ENCODE measurements at places on chromosomes 6 and 20.

DNA sequence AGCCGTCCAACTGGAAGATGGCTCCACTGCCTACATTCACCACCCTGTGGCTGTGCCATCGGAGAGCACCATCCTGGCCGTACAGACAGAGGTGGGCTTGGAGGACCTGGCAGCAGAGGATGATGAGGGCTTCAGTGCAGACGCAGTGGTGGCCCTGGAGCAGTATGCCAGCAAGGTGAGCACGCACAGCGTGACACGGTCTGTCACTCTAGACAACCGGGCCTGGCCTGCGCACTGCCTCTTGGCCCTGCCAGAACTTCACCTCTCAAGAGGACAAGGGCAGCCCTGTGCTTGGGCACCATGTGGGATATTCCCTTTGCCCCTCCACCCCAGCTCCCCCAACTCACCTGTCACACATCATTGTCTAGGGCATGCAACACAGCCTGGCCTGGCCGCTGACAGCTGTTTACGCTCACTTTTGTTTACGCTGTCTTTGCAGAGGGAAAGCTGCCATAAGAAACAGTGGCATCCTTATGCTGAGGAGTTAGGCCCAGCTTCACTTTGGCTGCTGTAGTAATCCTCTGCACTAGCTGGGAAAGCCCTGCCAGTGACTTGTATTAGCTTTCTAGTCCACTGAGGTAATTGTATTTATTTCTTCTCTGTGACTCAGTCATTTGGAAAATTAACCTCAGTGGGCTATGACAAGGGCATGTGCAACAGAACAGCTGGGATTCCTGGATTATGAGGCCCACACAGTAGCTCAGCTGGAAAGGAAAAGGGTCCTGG, 9.8 kb upstream of the DEF6 start:
- DNase-seq, result no peak

DNA sequence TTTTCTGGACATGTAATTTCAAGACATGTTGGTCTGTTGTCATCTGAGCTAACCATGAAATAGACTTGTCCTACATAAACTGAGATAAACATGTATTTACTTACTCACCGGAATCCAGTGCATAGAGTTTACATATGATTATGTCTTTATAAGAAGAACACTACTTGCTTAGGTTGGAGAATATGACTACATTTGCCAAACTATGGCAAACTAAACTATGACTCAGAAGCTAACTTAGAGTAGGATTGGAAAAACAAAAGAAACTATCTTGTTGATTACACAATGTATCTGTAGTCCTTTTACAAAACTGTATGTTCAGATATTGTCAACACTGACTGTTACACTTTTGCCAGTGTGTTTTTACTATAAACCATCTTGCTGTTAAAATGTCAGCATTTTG, 113.3 kb downstream of the CRYBG1 start:
- DNase-seq, result no peak

GRCh38 chr6:146968041-146968760, 236.0 kb upstream of the STXBP5 start:
- no peak for DNase-seq

DNA sequence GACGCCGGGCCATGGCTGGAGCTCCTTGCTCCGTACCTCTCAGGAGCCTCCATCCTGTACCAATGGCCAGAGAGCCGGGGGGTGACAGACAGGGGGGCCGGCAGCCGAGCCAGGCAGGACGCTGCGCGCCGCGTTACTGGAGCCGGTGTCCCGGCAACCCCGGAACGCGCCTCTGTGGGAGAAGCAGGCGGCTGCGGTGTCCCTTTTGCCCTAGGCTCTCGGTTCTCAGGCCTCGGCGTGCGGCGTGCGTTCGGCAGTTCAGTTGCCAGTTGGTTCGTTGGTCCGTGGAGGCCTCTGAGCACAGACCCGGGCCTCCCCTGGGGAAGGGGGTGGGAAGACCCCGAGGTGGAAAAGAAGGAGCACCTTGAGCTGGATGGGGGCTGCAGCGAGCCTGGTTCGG, at the start of gene SPATS1:
TSS of gene SPATS1 (plus strand) at position 162 of the 400 bp plus-strand sequence. CDS start 446 bp downstream, outside the sequence.
- no peak for DNase-seq

GRCh38 chr20:62941792-62942191, 3.8 kb downstream of the GID8 start:
- DNase-seq, result no peak

- DNase-seq, result no peak
Observed at GRCh38 chr20:51353491-51353890, 189.0 kb downstream of the NFATC2 start.

- peak; percentile 1 for DNase-seq
Observed at GRCh38 chr20:15654208-15654649, 919.0 kb downstream of the KIF16B start.

DNA sequence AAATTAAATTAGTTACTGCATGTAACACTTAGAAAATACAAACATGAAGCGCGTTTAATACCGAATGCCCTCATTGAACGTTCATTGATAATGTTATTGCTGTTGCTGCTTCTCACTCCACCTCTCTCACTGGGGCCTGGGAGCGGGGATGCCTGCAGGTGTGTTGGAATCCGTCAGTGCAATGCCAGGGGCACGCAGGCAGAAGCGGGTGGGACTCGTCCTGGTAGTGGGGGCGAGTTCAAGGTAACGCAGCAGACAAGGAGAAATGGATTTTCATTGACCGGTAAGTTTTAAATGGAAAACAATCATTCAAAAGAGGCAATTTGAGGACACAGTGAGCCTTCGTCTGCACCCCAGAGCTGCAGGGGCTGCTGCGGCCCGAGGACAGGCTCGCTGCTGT, 71.2 kb upstream of the AFDN start:
- no peak for DNase-seq

- DNase-seq, result no peak
Observed at GRCh38 chr6:14673201-14673600, 555.6 kb downstream of the CD83 start.

- DNase-seq, result no peak
Observed at GRCh38 chr6:113644861-113645575, 212.1 kb upstream of the MARCKS start.

DNA sequence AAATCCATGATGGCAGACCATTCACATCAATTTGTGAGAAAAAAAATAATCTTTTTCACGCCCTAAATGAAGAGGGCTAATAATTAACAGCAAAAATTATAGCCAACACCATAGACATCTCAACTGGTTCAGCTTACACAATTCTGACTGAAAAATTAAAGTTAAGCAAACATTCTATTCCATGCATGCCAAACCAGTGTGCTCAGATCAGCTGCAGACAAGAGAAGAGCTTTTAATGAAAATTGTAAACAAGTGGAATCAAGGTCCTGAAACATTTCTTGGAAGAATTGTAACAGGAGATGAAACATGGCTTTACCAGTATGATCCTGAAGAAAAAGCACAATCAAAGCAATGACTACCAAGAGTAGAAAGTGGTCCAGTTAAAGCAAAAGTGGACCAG, 710.4 kb downstream of the EPHA7 start:
- DNase-seq, result no peak

GRCh38 chr6:169542491-169542890, 159.3 kb downstream of the WDR27 start:
- DNase-seq, result no peak

DNA sequence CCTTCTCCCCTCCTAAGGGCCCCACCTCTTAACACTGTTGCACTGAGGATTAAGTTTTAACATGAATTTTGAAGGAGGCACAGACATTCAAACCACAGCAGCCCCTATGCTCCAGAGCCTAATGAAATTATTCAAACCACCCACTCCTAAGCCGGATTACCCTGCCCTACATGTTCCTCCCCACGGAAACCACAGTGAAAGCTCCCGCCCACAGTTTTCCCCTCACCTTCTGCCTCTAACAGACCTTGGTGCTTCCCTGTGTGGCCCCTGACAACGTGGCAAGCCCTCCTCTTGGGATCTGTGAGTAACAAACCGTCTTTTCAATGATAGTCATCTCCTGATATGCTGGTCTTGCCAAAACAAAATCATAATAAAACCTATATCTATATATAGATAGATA, 74.8 kb downstream of the RIN2 start:
- DNase-seq, result no peak

GRCh38 chr6:124551711-124552233, 410.5 kb upstream of the RNF217 start:
- DNase-seq, result no peak

DNA sequence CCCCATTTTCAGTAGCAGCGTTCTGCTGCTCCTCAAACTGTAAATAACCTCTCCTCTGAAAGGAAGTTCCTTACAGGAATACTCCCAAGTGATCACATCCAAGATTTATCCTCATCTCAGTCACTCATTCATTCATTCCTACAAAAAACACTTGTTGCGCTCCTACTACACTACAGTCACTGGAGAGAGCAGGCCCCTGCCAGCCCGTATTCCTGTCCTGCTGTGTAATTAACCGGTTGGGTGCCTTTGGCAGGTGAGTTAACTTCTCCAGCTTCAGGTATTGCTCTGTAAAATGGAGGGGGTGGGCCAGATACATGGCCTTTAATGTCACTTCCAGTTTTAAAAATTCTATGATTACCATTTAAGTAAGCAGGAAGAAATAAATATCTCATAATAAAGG, 15.0 kb upstream of the ZBTB24 start:
- no peak for DNase-seq

- no peak for DNase-seq
Observed at GRCh38 chr6:44054721-44055559, 72.3 kb downstream of the MRPL14 start.

DNA sequence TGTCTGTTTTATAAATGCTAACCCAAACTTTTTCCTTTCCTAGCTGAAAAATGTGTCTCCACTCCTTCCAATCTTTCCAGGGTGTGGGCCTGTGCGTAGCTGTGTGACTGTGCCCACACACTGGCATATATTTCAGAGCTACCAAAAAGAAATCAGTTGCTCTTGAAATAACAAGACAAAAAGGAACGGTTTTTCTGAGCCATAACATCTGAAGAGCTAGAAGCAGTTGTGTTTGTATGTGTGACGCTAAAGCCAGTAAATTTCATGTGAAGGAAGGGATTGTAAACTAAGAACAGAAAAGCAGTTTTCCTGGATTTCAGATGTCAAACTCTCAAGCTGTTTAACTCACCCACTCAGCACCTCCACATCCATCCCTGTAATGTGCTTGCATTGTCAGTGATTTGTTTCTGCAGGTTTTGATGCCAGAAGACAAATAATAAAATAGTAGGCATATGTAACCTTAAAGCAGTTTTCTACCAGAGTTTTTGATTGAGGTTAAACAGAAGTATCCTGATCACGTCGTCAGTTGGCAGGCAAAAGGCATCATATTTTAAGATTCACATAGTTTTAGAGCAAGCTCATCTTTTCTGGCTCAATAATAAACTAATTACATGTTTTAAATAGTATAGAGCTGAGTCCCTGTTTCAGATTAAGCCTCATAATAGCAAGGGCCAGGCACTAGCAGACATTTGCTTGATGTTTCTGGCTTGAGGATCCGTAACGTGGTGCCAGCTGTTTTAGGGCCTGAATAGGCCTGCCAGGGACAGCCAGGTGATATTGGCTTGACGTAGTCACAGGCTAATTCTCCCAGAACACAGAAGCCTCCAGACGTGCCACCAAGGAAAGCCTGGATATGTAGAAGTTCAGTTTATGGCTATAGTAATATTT, 90.9 kb downstream of the FOXO3 start:
- no peak for DNase-seq

DNA sequence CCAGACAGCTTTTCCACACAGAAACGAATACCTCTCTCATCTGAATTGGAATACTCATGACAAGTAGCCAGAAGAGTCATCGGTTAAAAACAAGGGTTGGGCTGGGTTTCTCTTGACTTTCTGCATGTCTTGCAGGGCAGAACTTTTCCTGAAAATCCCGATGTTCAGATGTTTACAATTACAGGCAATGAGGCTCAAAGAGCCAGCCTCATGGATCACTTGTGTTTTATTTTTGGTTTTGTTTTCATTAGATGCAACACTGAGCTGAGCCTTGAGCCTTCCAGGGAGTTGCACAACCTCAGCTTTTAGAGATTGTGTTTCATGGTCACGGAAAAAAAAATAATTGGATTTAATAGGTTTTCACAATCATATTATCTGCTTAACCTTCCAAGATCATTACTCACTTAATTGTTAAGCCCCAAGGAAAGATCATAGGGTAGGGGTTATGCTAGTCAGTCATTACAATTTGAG, 288.1 kb upstream of the PRDM1 start:
- DNase-seq, result no peak

GRCh38 chr6:169169375-169169774, 84.3 kb downstream of the THBS2 start:
- no peak for DNase-seq

DNA sequence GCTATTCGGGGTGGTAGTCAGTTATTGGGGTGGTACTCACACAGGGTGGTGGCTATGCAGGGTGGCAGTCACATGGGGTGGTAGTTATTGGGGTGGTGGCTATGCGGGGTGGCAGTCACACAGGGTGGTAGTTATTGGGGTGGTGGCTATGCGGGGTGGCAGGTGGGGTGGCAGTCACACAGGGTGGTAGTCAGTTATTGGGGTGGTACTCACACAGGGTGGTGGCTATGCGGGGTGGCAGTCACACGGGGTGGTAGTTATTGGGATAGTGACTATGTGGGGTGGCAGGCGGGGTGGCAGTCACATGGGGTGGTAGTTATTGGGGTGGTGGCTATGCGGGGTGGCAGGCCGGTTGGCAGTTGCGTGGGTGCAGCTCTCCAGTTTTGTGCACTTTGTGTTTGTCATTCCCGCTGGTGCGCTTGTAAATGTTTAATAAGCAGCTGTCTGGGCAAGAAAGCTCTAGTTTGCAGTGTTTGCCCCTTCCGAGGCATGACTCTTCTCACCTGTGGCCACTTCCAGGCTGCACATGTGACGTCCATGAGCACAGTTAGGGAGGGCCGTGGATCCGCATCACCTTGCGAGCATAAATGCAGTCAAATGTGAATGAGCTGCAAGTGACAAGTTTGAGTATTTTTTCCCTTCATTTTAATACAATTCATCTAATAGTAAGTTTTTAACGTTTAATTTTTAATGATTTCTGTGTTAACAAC, 219.0 kb upstream of the CST7 start:
- DNase-seq, result no peak

GRCh38 chr6:165988757-165989456, 178.7 kb downstream of the TBXT start:
- no peak for DNase-seq

DNA sequence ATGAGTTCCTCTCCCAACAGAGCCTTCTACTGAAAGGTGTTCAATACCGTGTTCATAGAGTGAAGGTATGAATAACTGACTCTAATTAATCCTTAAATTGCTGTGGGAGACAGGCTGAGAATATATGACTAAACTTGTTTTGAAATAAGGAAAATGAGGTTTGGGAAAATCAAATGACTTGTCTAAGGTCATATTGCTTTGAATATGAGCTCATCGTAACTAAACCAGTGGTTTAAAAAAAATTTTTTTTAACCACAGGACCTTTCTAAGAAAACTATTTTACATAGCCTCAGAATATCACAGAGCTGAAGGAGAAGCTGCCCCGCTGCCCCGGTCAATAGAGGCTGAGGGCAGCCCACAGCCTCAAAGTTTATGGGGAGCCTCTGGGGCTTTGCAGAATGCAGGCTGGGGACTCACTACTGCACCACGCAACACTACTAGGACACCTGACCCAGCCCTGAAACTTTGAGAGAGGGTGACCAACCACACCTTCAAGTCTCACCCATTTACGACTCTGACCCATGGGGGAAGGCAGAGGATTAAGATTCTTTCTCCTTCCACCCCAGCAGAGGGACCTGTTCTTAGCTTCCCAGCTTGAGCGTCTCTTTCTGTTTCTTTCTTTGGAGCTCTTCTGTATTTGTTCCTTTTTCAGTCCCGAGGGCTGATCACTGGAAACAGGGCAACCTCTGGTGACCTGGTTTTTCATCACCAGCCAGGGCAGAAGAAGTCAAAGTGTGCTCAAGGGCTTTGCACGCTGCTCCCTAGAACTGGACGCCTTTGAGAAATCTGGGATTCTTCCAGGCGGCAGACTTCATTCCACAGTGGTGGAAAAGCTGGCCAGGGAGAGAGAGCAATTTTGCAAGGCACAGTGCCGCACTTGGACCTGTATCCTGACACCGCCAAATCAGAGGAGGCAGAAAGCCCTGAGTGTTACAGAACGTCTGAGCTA, 220.2 kb downstream of the ATXN1 start:
- DNase-seq, result no peak
